ENCODE measurements at places on chromosomes 2 and 18.

GRCh38 chr2:151478011-151478410 lies 68.3 kb downstream of the RIF1 start:
- DNase-seq, result no peak

GRCh38 chr2:163493359-163494298 lies 242.2 kb downstream of the FIGN start:
- no peak for DNase-seq

DNA sequence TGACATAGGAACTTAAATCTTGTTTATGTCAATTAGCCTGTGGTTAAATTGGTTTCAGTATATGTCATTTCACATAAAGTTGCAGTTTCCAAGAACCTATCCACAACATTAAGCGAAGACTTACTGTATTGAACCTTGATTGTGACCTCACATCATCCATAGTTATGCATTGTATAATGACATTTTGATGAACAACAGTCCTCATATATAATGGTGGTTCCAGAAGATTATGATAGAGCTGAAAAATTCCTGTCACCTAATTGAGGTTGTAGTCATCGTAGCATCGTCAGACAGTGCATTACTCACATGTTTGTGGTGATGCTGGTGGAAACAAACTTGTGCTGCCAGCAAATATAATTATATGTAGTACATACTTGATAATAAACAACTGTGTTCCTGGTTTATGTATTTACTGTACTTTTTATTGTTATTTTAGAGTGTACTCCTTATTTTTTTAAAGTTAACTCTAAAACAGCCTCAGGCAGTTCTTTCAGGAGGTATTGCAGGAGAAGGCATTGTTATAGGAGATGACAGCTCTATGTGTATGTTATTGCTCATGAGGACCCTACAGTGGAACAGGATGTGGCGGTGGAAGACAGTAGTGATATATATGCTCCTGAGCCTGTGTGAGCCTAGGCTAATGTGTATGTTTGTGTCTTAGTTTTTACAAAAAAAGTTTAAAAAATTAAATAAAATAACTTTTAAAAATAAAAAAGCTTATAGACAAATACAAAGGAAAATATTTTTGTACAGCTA lies 56.6 kb downstream of the UBE2E3 start:
- peak; percentile 86 for DNase-seq

GRCh38 chr2:102636283-102636907 lies 17.0 kb downstream of the SLC9A2 start:
- DNase-seq, result no peak
